Naive thymus-derived CD4-positive, alpha-beta T cell (primary cell): ENCODE measurements at places on chromosomes 11 and 22. TPM values are rescaled to one million over a fixed set of nuclear protein-coding genes. Genes with fewer than 3 reads are reported as not detected.
A peak's percentile ranks its signal among the peaks of the same experiment; 100 is the strongest.

GRCh38 chr11:93858121-93858775, 7.8 kb upstream of the VSTM5 start:
- no peaks in the 10 kb centered on the region for H3K27me3 ChIP-seq
- H3K4me3 ChIP-seq: no peak overlapping the region
- H3K4me1 ChIP-seq: no peaks in the 10 kb centered on the region
- no peak overlapping the region for H3K27ac ChIP-seq
- no peak for DNase-seq

DNA sequence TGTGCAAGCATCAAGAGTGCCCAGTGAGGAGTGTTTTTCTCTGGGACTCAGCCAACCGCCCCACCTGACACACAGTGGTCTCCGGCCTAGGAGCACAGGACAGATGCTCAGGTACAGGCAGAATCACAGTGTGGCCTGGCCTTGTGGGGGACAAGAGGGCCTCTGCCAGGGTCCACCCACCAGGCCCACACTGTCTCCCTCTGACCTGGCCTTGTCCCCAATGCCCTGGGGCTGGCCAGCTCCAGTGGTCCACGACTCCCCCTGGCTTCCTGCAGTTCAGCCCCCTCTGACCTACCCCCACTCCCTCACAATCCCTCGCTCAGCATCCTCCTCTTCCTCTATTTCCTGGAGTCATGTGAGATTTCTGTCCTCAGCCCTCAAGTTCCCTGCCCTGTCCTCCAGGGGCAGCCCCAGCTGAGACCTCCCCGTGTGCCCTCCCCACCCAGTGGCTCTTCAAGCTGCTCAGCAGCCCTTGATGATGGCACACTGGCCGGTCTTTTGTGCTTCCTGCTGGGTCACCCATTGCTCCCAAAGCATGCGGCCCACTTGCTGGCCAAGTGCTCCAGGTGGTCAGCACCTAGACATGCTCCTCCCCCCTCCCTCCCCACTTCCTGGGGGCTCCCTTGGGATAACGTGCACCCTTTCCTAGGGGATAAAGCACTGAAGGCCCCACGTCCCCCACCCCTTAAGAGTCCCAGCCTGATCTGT, 1.7 kb downstream of the TSSK2 start:
- H3K27ac ChIP-seq: no peak overlapping the region
- no peak overlapping the region for H3K4me3 ChIP-seq
- H3K27me3 ChIP-seq: no peaks in the 10 kb centered on the region
- H3K4me1 ChIP-seq: no peaks in the 10 kb centered on the region
- DNase-seq: no peak
- no peaks in the 10 kb centered on the region for H3K36me3 ChIP-seq

GRCh38 chr22:18991821-18992442, 55.8 kb upstream of the PRODH start:
- H3K36me3 ChIP-seq: no peaks in the 10 kb centered on the region
- no peaks in the 10 kb centered on the region for H3K27me3 ChIP-seq
- H3K27ac ChIP-seq: no peak overlapping the region
- DNase-seq: no peak
- no peak overlapping the region for H3K4me3 ChIP-seq

GRCh38 chr11:118198370-118198769, 21.9 kb upstream of the SCN2B start:
- H3K27ac ChIP-seq: peak overlapping the region; percentile 10
- no peaks in the 10 kb centered on the region for H3K27me3 ChIP-seq
- DNase-seq: peak; percentile 81

DNA sequence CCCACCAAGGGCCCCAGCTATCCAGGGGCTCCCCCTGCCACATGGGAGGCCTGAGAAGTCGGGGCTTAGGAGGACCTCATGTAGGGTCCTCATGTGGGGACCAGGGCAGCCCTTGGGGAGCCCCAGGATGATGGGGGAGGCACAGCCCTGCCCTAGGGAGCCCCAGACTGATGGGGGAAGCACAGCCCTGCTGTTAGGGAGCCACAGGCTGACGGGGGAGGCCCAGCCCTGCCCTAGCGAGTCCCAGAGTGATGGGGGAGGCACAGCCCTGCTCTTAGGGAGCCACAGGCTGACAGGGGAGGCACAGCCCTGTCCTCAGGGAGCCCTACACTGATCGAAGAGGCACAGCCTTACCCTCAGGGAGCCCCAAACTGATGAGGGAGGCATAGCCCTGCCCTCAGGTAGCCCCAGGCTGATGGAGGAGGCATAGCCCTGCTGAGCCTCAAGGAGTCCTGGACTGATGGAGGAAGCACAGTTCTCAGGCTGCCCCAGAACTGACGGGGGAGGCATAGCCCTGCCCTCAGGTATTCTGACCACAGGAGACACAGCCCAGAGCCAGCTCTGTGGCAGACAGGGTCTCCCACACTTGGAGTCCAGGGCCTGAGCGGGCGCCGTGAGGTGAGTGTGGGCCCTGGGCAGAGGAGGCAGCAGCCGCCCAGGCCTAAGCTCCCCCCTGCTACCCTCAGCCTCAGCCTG, 10.8 kb downstream of the PRR33 start:
- no peaks in the 10 kb centered on the region for H3K27me3 ChIP-seq
- peaks cover 9% of the 10 kb centered on the region for H3K36me3 ChIP-seq
- no peak overlapping the region for H3K4me3 ChIP-seq
- no peak for DNase-seq
- no peak overlapping the region for H3K27ac ChIP-seq

- no peak for DNase-seq
- no peaks in the 10 kb centered on the region for H3K36me3 ChIP-seq
- no peak overlapping the region for H3K4me3 ChIP-seq
- no peaks in the 10 kb centered on the region for H3K4me1 ChIP-seq
Observed at GRCh38 chr11:115158053-115158452, 346.2 kb downstream of the CADM1 start.

Gene BEST1
- total RNA-seq: not detected in 2 replicates

GRCh38 chr11:104995001-104995408, 26.6 kb upstream of the CASP4 start:
- H3K36me3 ChIP-seq: no peaks in the 10 kb centered on the region
- no peaks in the 10 kb centered on the region for H3K27me3 ChIP-seq

Gene PRPF19
- total RNA-seq: 85.6 TPM

- H3K4me3 ChIP-seq: no peak overlapping the region
- no peak overlapping the region for H3K27ac ChIP-seq
- peak; percentile 74 for DNase-seq
- no peaks in the 10 kb centered on the region for H3K27me3 ChIP-seq
- H3K4me1 ChIP-seq: peaks cover 10% of the 10 kb centered on the region
Observed at GRCh38 chr22:38051900-38052862, 5.0 kb upstream of the PICK1 start.

Gene OR2AG2
- not detected for total RNA-seq

DNA sequence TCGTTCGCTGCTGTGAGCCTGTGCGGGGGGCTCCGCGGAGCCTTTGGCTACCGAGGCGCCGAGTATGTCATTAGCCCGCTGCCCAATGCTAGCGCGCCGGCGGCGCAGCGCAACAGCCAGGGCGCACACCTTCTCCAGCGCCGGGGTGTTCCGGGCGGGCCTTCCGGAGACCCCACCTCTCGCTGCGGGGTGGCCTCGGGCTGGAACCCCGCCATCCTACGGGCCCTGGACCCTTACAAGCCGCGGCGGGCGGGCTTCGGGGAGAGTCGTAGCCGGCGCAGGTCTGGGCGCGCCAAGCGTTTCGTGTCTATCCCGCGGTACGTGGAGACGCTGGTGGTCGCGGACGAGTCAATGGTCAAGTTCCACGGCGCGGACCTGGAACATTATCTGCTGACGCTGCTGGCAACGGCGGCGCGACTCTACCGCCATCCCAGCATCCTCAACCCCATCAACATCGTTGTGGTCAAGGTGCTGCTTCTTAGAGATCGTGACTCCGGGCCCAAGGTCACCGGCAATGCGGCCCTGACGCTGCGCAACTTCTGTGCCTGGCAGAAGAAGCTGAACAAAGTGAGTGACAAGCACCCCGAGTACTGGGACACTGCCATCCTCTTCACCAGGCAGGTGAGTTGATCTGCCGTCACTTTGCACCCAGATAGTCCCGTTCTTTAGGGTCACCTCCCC, 1.0 kb downstream of the ADAMTS15 start:
- no peaks in the 10 kb centered on the region for H3K4me1 ChIP-seq
- H3K36me3 ChIP-seq: no peaks in the 10 kb centered on the region
- no peak for DNase-seq
- no peak overlapping the region for H3K27ac ChIP-seq

DNA sequence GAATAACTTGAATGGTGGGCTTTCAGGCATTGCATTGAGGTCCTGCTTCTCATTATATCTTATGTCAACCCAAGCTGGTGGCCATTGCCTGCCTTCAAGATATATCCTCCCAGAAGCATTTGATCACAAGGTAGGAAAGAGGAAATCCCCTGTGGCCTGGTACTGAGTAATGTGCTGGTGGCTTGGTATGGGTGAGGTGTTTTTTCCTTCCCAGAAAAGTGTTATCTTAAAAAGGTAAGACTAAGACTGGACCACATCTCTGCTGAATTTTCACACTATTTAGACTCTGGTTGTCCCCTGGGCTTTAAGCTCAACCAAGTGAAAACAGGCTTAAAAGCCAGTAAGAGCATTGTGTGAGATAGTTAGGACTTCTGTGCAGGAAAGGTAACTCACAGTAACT, 3.7 kb downstream of the INSC start:
- no peak for DNase-seq
- H3K4me1 ChIP-seq: no peaks in the 10 kb centered on the region
- H3K4me3 ChIP-seq: no peak overlapping the region
- H3K27ac ChIP-seq: no peak overlapping the region
